ENCODE measurements at places on chromosomes 1 and 21.
A peak's percentile ranks its signal among the peaks of the same experiment; 100 is the strongest.

DNA sequence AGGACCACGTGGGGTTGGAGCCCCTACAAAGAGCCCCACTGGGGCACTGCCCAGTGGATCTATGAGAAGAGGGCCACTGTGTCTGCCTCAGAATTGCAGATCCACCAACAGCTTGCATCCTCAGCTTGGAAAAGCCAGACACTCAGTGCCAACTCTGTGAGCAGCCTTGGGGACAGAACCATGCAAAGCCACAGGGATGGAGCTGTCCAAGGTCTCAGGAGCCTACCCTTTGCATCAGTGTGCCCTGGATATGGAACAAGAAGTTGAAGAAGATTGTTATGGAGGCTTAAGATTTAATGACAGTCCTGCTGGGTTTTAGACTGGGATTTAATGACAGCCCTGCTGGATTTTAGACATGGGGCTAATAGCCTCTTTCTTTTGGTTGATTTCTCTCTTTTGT, 1670.9 kb downstream of the PLA2G4A start:
- no peak for DNase-seq

DNA sequence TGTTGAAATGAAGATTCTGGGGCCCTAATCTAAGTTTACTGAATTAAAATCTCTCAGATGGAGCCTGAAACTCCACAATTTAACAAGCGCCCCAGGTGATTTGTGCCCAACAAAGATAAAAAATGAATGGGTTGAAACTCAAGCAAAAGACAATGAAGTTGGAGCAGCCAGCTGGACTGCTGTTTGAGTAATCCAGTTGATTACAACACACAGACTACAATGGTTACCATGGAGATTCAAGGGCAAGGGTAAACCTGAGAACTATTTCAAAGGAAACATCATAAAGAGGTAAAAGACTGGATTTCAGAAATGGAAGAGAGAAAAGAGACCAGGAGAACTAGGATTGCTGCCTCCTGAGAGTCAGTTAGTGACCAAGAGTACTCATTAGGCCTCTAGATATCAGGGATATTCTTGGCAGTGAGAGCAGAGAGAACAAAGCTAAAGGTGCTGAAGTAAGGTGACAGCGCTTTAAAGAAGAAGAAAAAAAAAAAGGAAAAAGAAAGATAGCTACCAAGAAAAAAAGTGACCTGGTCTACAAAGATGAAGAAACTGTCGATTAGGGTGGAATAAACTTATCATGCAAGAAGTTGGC, 44.5 kb downstream of the LRRC53 start:
- DNase-seq, result no peak

- DNase-seq, result no peak
Observed at GRCh38 chr1:106717591-106717990, 338.9 kb upstream of the PRMT6 start.

DNA sequence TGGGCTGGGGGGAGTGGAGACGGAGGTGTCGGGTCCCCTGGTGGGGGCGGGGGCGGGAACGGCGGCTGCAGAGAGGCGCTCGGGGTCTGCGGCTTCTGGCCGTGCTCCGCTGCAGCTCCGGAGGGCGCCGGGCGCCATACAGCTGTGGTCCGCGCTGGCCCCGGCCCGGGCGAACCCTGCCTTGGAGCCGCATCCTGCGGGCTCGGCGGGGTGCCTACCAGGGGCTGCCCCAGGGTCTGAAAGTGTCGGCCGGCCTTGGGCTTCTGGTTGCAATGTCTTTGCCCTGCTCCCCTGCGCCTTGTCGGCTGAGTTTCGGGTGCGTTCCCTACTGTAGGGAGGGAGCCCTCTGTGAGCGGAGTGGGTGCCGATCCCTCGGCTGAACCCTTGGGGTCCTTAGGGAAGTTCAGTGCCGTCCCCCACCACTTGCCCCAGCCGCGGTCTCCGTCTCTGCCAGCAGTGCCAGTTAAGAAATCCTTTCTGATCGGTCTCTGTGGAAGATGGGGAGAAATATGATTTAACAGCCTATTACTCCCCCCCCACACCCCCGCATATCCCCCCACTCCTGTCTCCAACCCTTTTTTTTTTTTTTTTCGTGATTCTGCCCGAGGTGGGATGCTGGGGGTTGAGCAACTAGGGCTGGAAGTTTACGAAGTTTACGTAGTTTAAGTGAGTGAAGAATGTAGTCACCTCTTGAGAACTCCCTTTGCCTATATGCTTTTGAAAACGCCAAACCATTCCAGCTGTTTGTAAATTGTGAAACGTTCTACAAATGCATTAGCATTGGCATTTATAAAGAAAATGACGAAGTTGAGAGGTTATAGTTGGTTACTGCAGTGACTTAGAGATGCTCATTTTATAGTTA, 588 bp downstream of the NEXN start:
- DNase-seq, result peak; percentile 6

DNA sequence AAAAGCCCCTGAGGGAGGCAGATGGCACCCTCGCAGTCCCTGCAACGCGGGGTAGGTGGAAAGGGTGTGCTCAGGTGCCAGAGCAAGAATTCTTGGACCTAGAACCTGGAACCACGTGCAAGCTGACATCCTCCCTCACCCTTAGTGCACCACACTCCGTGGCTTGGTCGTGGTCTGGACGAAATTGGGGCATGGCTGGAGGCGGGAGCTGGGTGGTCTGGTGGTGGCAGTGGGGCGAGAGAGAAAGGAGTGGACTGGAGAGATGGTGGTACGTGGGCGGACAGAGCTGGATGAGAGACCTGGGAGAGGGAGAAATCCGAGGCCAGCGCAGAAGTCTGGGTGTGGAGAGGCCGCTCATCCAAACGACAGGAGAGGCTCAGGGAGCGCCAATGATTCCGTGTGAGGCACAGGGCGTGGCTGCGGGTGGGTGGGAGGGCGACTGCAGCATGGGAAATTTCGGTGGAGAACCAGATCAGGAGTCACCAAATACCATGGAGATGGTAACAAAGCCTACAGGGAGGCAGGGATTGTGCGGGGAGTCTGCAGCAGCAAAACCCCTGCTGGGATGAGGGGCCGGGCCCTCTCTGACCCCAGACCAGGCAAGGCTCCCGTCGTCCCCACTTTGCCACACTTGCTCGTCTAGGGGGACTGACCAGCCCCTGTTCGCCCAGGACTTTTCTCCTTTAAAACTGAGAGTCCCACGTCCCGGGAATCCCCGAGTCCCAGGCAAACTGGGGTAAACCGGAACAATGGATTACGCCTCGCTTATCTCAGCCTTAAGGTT, 31.9 kb downstream of the CDCP2 start:
- no peak for DNase-seq

- no peak for DNase-seq
Observed at GRCh38 chr1:153852170-153852569, 70.6 kb downstream of the GATAD2B start.

DNA sequence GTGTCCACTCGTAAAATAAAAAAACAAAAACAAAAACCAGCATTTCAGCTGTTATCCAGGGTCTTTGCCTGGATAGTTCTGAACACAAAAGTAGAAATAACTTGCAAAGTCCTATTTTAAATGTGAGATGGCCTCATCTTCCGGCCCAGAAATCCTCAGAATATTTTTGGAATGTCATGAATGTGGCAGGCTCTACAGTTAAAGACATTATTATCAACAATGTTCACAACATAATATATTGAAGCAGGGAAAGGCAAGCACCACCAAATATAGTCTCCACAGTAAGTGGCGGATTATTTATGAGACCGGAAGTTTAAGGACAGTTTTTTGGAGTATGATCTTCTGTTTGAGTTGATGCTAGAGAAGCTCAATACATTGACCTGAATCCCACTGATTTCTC, 1.2 kb upstream of the C1orf198 start:
- DNase-seq, result no peak

DNA sequence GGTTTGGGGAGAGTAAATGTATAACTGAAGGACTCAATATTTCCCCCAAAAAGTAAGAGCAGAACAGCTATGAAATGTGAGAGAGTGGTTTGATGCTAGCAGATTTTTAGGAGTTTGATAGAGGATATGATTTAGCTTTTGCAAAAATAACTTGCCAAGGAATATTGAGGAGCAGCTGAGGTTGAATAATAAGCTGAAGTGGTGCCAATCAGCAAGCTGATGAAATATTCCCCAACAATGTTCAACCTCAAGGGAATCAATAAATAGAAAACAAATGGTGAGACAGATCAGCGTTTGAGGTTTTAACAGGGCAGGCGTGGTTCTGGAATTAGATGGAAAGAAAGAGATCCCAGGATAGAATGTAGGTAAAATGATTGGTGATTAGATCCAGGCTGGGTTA, 413.4 kb upstream of the ADAMTS5 start:
- no peak for DNase-seq

- DNase-seq, result no peak
Observed at GRCh38 chr1:179938752-179939151, 15.9 kb upstream of the CEP350 start.

DNA sequence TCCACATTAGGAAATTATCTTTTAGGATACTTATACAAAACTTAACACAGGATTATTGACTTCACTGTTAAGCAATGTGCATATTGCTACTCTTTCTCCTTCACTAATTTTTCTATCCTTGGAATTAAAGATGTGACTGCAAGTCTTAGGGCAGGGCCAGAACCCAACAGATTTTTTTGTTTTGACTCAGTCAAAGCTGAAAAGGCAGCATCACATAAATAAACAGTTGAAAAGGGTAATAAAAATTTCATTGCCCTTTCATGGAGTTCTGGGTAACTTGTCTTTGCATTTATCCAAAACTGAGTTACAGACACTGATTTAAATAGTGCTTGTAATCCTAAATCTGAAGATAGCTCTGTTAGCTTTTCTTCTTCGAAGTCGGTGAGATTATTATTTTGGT, 1.9 kb upstream of the TMEM35B start:
- no peak for DNase-seq

DNA sequence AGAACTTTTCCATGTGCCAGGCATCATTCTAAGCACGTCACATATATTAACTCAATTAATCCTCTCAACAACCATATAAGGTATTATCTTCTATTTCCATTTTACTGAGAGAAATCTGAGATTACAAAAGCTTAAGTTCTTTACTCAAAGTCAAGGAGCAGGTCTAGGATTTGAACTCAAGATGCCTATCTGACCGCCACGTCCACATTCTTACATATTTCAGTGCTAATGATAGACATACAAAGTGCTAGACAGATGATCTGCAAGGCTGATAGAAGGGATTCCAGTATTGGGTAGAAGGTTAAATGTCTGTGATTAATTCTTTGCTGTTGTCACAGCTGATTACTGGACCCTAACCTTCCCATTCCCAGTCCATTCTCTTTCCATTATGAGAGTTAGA, 4.4 kb downstream of the ATP5PB start:
- no peak for DNase-seq

DNA sequence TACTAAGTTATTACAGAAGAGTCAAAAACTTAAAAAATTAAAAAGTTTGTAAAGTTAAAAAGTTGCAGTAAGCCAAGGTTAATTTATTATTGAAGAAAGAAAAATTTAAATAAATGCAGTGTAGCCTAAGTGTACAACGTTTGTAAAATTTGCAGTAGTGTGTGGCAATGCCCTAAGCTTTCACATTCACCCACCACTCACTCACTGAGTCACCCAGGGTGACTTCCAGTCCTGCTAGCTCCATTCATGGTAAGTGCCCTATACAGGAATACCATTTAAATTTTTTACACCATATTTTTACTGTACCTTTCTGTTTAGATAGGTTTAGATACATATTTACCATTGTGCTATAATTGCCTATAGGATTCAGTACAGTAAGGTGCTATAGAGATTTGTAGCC, 88.6 kb downstream of the CTH start:
- no peak for DNase-seq

DNA sequence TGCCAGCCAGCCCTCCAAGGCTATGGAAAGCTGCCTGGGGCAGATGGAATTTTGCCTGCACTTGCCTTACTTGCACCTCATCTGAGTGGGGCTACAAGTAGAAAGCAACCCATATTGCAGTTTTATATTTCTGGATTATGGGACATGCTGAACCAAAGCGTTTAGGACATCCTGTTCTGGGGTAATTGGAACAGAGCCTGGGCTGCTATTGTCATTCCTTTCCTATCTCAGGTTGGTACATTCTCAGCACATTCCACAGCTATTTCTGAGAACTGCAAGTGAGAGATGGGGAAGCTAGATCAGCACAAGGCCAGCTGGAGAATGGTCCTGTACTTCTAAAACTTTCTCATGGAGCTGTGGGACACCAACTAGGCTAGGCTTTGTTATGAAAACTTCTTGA, 713.8 kb downstream of the KCNT2 start:
- no peak for DNase-seq

DNA sequence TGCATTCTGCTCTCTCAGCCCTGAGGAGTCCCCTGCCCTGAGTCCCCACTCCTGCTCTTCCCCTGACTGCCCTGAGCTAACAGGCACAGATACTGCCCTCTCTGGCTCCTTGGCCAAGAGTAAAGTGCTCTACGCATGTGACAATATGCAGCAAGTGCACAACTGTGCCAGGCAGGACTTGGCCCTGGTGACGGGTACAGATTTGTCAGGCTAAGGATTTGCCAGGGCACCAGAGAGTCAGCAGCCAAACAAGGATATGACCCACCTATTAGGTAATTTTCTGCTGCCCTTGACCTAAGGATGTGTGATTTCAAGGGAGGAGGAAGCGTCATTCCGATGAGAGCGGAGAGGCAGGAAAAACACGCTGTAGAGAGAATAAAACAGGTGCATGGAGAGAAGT, 339.0 kb downstream of the PTPRU start:
- no peak for DNase-seq

DNA sequence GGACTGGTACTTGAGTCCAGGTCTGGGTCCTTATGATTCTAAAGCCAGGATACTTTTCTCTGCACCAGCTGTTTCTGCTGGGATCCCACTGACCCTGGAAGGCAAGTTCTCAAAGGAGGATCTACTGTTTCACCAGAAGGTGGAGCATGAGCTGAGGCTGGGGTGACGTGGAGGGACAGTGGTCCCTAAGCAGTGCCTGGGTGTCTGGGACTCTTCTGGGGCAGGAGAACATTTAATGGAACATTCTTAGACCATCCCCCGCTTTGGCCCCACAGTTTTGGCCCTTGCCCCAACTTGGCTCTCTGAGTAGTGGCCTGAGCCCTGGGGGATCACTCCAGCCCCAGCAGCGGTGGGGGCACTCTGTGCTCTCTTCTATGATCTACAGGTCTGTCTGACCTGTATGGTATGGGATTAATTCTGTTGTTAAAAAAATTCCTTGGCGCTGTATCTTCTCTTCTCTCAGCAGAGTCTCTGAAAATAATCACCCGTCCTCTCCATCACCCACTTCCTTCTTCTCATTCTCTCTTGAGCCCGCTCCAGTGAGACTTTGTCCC, 60.3 kb upstream of the CSF3R start:
- DNase-seq, result no peak

GRCh38 chr1:211639475-211640300, 35.7 kb downstream of the NEK2 start:
- no peak for DNase-seq

DNA sequence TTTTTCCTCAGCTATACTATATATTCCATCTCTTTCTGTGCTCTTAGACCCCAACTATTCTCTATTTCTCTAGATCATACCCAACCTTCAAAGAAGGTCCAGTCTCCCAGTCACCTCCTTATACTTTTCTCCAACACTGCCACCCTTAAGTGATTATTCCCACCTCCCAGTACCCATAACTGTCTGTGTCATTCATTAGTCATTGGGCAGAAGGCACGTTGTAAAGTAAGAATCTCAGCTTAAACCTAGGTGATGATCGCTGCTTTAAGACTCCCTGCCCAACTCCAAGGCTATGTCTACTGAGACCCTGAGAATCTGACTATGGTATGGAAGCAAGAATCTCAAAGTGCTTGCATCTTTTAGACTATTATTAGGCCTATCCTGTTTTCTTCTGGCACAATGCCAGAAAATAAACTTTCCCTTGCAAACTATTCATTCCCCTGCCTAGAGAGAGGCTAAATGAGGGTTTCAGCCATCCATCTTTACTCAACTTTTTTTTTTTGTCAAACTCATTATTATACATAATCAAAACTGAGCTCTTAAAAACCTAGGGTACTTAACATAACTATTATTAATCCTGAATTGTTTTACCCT, 174.3 kb upstream of the DPT start:
- DNase-seq, result no peak
